ENCODE measurements at places on chromosomes 2 and 18.

- no peak for DNase-seq
These were observed 307.0 kb upstream of the REG3G start for GRCh38 chr2:78718473-78718872.

DNA sequence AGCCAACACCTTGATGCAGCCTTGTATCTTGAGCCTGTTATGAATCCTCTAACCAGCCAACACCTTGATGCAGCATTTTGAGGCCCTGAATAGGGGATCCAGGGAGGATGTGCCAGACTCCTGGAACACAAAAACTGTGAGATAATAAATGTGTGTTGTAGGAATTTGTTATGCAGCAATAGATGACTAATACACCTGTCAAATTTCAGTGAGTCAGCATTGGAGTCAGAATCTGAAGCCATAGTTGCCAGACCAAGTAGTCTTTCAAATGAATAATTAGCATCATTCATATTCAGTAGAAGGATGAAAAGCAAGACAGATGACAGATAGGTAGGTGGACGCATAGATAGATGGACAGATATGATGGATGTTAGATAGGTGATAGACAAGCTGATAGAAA lies 942.5 kb upstream of the SLC39A10 start:
- no peak for DNase-seq

DNA sequence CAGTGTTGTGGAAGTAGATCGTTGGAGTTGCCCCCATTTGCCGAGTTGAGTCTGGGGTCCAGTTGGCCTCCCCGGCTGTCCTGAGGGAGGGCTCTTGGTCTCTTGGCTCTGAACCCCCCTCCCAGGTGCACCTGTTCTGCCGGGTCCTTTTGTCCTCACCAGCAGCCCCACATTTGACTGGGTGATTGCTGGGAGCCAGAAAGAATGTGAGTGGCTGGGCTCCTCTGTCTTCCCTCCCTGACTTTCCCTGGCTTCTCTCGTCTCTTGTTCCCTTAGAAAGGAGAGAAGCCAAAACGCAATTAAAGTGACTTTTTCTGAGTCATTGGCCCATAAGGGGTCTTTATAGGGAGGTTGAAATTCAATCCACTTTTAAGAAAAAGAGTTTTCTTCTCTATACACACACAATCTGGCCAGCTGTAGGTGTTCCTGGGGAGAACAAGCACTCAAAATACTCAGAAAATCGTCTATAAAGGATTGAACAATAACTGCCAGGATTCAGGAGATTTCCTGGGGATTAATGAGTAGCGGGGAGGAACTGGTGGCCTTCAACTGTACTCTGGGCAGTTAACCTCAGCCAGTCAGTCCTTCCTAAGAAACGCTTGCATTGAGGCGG lies 131.0 kb downstream of the TMEM182 start:
- DNase-seq = peak; percentile 77

DNA sequence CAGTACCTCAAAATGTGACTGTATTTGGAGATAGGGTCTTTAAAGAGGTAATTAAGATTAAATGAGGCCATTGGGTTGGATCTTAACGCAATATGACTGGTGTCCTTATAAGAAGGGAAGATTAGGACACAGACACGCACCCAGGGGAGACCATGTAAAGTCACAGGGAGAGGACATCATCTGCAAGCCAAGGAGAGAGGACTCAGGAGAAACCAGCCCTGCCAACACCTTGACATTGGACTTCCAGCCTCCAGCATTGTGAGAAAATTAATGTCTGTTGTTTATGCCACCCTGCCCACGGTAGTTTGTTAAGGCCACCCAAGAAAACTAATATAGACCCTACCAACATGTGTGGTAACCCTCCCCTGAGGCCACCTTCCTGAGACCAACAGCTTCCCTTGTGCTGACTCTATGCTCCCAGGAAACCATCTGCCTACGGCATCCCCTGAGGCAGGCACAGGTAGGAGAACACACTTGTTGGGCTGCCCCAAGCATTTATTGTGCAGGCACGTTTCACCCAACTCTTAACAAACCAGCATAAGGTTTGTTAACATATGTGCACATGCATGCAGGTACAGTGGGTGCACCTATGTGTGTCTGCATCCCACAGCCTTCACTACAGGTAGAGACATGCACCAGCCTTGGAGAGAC lies 161.5 kb upstream of the AGAP1 start:
- no peak for DNase-seq
